Heart right ventricle (tissue), 16 donors: ENCODE measurements at places on chromosomes 12 and 14. TPM values are rescaled to one million over a fixed set of nuclear protein-coding genes. Genes with fewer than 3 reads are reported as not detected.

The NOC4L gene
- total RNA-seq, result 13.8 TPM

The SAMD15 gene
- 0.15 TPM for total RNA-seq

The SLC38A4 gene
- total RNA-seq, result 0.51 TPM

The ASB2 gene
- total RNA-seq, result 212 TPM

The FANCM gene
- 4.7 TPM for total RNA-seq

The RAB3IP gene
- 33.3 TPM for total RNA-seq

The RDH5 gene
- total RNA-seq, result 25.9 TPM

The KRT85 gene
- total RNA-seq, result not detected

The PAPLN gene
- total RNA-seq, result 1.7 TPM

The CEP128 gene
- total RNA-seq, result 2.9 TPM

The GRIP1 gene
- 0.96 TPM for total RNA-seq

The KRT82 gene
- total RNA-seq, result not detected

The CCDC60 gene
- total RNA-seq, result not detected

The KCNMB4 gene
- total RNA-seq, result 1.4 TPM

The MYBPC1 gene
- 0.93 TPM for total RNA-seq

The SLC39A9 gene
- total RNA-seq, result 20.7 TPM

The KIF5A gene
- total RNA-seq, result 0.07 TPM

The DACT1 gene
- total RNA-seq, result 2.1 TPM
